ENCODE measurements at places on chromosomes 13 and 19. TPM values are rescaled to one million over a fixed set of nuclear protein-coding genes. Genes with fewer than 3 reads are reported as not detected.

DNA sequence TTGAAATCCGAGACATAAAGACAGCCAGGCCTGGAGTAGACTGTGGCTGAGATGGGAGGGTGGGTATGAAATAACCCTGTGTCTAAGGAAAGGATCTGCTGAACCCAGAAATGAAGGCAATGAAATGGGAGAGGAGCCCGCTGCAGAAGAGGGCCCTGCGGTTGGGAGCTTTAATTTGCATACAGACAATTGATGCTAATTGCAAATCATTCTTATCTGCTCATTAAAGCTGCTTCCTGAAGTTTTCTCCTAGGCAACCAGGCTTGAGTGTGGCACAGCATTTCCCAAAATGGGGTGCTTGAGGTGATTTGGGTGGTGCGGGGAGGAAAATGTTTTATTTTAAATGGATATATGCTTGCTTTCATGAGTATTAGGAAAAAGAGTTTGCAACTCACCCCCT is 55.4 kb downstream of the DPF1 start:
- DNase-seq: no peak

DNA sequence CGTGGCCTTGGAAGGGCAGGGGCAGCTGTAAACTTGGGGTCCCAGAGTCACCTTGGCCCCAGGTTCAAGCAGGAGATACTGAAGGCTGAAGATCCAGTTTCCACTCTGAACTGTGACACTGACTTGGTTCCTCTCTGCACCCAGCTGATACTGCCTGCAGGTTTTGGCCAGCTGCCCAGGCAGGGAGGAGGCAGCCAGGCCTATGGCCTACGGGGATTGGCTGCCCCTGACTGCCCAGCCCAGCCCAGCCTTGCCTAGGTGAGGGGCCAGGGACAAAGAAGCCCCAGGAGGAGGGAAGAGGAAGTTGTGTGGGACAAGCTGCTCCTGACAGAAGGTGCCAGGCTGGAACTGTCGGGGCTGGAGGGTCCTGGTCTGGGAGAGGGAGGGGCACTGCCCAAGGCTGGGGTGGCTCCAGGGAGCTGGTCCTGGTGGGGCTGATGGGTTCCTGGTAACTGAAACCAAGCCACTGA is 51.7 kb upstream of the CYP4F8 start:
- DNase-seq: no peak

- peak; percentile 68 for DNase-seq
Measured at GRCh38 chr19:18846862-18847548, 15.2 kb downstream of the UPF1 start.

- DNase-seq: no peak
Measured at GRCh38 chr19:28472843-28473242, 740.1 kb downstream of the UQCRFS1 start.

CATSPERD gene
- not detected for total RNA-seq

ADM5 gene
- 1.2 TPM for total RNA-seq

ZNF45 gene
- 14.9 TPM for total RNA-seq
